ENCODE measurements at places on chromosomes 1 and 21. TPM values are rescaled to one million over a fixed set of nuclear protein-coding genes. Genes with fewer than 3 reads are reported as not detected.

Gene HUNK
- 1.8 TPM for total RNA-seq

DNA sequence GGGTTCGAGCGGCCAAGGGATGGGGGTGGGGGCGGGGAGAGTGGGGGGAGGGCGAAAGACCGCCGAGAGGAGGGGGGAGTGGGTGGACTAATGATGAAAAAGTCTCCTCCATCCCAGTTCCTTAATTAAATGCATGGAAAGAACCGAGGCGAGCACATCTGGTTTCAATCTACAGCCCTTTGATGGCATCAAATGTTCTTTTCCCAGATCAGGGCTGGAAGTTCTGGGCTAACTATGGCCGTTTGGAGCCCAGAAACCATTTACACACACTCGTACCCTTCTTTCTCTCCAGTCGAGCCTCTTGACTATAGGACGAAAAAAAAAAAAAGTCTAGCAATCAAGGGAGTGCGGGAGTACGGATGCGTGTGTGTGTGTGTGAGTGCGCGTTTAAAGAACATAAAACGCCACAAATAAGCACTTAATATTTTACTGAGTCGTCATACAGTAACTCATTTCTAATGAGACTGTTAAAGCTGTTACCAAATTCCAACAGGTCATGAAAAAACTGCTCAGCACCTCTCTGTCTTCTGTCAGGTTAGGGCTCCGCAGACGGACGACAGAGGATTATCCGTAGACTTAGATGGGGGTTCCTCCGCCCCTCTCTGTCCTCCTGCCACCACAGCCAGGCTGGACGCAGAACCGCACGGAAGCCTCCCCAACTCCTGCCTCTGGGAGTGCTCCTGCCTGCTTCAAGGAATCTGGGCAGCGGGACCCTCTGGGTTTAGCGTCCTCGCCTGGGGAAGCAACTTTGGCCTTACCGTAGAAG, 2.1 kb upstream of the PRRX1 start:
- DNase-seq: no peak

- no peak for DNase-seq
These were observed 272.3 kb downstream of the PTPRU start for GRCh38 chr1:29508458-29509107.

DNA sequence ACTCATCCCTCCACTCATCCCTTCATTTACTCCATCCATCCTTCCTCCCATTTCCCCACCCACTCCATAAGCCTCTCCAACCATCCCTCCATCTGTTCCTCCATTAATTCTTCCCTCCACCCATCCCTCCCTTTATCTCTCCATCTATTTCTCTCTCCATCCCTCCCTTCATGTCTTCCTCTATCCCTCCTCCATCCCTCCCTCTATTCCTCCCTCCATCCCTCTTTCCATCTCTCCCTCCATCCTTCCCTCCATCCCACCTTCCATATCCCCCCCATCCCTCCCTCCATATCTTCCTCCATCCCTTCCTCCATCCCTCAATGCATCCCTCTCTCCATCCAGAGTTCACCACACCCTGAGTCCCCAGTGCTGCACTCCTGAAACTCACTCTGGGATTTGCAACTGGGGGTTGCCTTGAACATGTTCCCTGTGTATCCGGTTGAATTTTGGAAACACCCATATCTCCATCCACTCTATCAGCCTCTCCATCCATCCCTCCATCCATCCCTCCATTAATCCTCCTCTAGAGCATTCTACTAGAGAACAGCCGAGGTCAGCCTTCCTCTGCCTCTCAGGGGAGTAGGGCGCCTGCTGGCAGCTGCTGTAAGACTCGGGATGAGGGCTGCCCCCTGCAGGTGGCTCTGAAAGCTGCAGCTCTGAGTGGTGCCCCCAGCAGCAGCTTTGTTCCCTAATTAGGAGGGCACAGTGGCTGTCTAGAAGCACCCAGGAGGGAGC, 39.4 kb downstream of the ABCG1 start:
- DNase-seq: peak; percentile 19

DNA sequence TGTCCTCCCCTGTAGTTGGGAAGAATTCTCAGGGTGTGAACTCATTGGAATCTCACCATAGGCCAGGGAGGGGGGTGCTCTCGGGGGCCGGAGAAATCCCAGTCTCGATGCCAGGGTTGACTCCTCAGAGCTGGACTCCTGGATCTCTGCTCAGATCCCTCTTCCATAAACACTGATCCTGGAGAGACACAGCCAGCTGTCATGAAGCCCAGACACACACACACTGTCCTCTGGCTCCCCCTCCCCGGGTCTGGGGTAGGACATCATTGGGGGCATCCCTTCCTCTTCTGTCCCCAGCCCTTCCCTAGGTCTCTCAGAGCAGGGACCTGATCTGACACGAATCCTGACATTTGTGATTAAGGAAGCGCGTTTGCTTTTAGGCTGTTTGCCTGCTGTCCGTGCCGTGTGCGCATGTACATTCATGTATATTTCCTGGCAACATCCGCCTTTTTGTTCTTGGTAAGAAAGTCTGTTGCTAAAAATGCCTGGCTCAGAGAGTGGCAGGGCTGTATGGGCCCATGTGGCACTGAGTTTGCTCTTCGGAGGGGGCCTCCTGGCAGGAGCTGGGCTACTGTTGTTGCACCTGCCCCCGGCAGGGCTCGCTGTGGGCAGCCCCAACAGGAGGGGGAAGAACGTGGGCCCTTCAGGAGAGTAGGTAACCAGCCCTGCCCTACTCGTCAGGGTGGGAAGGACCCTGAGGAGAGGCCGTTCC, 45.4 kb upstream of the SELENON start:
- DNase-seq: no peak

Gene DCST1
- not detected for total RNA-seq

Gene SHC1
- 107 TPM for total RNA-seq

Gene KIF1B
- 54.8 TPM for total RNA-seq

DNA sequence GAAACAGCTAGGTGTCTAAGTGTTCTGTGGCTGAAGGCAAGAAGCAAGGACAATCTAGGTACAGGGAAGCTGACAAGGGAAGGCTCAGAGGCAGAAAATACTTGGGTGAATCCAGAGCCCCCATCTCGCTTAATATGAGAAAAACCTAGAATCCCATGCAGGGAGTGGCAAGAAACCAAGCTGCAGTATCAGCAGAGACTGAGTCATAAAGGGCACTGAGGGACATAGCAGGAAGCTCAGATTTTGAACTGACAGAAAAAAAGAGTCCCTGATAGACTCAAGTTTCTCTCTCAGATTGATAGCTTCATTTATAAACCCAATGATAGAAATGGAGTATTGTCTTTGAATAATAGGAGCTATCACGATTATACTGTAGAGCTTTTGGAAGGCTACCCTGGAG, 77.3 kb upstream of the KCNJ15 start:
- DNase-seq: peak; percentile 26

DNA sequence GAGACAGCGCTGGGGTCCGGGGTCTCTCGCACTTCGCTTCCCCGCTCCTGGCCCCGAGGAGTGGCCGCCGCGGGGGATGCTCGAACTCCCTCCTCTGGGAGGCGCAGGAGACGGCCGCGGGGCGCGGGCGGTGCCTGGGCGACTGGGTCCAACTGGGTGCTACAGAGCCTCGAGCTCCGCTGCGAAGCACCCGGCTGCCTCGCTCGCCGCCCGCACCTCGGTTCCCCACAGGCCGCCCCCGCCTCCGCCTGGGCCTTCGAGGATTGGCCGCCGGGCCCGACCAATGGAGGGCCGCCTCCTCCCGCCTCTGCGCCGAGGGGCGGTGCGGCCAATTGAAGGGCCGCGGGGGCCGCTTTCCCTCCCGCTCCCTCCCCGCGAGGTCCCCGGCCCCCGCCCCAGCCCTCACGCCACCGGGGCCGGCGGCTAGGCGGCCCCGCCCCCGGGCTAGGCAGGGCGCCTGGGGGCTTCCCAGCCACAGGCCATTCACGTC, at the start of gene CNN3:
CNN3 (minus strand) TSS at position 196 of the 490 bp plus-strand sequence. CDS start 216 bp downstream, outside the sequence.
- peak; percentile 73 for DNase-seq

DNA sequence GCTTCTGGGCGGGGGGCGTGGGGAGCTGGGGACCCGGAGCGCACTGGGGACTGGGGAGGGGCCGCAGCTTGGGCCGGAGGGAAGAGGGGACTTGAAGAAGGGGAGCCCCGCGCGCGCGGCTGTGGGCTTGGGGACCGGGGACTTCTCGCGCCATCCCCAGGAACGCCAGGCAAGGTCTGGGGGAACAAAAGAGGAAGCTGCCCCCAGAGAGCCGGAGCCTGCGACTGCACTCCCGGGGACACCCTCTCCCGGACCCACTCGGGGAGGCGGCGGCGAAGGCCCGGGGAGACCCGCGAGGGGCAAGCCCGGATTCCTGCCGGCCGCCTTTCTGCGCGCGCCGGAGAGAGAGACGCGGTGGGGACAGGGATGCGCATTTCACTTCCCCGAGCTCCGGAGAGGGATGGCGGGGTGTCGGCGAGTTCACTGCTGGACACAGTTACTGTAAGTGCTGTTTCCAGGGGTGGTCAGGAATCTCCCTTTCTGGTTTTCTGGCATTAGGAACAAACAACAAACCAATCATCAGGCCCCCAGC, 732 bp downstream of the ABCG1 start:
- no peak for DNase-seq

Gene SIPA1L2
- total RNA-seq: 22.6 TPM

DNA sequence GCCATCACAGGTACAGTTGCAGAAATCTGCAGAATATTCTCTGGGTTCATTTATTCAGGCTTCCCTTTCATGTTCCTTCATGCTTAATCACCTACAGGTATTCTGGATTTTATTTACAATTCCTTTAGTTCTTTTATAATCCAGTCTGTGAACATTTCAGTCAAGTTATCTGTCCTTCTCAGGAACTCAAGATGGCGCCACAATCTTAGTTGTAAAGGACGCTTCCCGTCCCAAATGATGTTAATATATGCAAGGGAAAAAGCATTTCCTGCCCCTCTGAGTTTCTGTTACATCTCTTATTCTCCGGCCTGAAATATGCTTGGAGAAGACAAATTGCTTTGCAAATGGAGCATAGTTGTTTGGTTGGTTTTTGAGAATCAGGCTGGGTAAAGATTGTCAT, 19.3 kb downstream of the F3 start:
- DNase-seq: peak; percentile 57

- no peak for DNase-seq
These were observed 204 bp downstream of the CIART start for GRCh38 chr1:150282558-150282958.

- no peak for DNase-seq
These were observed 183.8 kb downstream of the LHX8 start for GRCh38 chr1:75317976-75318375.

GRCh38 chr1:32199043-32199716, 1.2 kb upstream of the CCDC28B start:
- no peak for DNase-seq

GRCh38 chr1:197763769-197764168, 11.5 kb downstream of the DENND1B start:
- no peak for DNase-seq

Gene C1orf105
- total RNA-seq: not detected

DNA sequence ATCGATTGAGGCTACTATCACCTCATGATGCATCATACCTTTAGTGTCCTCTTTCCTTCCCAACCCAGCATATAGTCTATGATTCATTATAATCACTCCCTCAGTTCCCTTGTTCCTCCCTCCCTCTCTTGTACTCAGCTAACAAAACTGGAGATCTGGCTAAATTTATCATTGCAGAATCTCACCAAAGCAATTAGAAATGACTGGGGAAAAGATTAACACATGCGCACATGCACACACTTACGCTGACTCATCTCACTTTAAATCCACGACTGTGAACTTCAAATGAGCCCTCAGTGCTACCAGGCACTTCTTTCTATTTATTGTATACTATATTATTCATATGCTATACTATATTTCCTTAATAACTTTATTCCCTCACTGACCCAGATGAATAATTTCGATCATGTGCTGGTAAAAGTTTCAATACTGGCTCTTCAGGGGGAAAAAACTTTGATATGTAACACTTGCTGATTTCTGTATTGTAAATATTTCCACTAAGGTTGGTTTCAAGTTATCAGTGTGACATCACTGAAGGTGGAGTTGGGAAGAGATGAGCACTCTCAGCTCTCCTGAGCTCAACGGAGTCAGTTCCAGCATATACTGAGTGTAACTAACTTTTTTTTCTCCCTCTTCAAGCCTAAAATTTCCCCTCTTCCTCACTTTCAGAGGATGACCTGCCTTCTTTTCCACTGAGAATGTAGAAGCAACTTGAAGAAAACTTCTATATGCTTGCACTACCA, 613.7 kb upstream of the B3GALT2 start:
- no peak for DNase-seq

Gene WDR64
- not detected for total RNA-seq

DNA sequence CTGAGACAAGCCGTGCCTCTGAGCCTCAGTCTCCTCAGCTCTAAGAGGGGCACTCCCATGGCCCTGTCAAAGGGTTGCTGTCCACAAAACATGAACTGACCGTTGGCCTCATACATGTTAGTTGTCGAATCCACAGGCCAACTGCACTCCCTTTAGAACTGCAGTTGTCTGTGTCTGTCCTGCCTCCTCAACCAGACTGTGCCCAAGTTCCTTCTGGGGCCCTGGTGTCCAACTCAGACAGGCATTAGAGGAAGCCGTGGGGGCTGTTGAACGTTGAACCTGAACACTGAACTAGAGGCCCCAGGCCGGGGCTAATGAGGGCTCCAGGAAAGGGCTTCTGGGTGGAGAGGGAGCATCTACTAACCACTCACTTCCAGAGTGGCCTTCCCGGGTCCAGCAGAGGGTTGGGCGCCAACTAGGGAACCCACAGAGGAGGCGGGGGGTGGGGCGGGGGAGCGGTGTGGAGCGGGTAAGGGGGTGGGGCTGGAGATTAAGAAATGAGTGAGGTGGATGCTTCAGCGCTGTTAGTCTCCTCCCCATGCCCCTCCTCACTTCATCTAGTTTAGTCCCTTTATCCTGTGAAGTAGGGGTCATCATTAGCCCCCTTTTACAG, at the start of gene RAB42:
RAB42 (plus strand) TSS at position 558 of the 613 bp plus-strand sequence. CDS start 247 bp downstream, outside the sequence.
- no peak for DNase-seq

- DNase-seq: no peak
These were observed 295.4 kb upstream of the ESRRG start for GRCh38 chr1:217018648-217019047.

- no peak for DNase-seq
These were observed 128.3 kb downstream of the MACF1 start for GRCh38 chr1:39332828-39333227.

GRCh38 chr1:54070171-54070837, 16.9 kb downstream of the TCEANC2 start:
- peak; percentile 63 for DNase-seq

GRCh38 chr1:232223183-232223708, 406.7 kb downstream of the SIPA1L2 start:
- no peak for DNase-seq

Measured in renal cortical epithelial cell (primary cell).